ENCODE measurements at places on chromosomes 13 and 19.

DNA sequence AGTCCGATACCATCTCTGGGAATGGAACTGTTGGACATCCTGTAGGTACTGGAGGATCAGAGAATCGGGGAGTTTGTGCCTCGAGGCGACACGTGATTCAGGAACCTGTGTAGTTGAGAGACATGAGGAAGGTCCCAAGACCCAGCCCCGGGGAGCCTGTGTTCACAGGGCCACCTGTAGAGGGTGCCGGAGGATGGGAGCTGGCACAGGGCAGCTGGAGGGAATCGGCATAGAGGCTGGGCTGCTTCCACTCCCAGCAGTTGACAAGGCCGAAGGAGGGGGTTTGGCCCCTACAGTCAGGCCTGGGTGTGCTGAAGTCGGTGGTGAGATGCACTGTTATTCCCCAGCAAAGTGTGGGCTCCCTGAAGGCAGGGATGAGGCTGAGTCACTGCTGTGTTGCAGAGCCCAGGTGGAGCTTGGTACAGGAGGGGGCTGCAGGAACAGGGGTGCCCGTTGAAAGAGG is 2.5 kb upstream of the ISYNA1 start:
- no peak for DNase-seq

DNA sequence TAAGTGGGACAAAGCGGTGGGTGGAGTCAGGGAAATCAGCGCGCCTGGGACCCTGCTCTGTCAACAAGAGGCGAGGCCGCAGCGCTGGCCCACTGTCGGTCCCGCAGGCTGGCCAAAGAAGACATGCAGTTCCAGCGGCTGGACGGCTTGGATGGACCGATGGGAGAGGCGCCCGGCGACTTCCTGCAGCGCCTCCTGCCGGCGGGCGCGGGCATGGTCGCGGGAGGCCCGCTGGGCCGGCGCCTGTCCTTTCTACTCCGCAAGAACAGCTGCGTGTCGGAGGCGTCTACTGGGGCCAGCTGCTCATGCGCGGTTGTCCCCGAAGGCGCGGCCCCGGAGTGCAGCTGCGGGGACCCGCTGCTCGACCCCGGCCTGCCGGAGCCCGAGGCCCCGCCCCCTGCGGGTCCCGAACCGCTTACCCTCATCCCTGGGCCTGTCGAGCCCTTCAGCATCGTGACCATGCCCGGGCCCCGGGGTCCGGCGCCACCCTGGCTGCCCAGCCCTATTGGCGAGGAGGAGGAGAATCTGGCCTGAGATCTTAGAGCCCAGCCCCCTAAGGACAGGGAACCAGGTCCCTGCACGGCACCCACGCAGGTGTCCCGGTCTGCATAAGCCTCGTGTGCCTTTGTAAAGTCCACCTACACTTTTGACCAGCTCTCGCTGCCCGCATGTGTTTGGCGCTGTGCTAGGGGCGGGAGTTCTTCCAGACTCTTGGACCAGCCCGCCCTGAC is 6.1 kb downstream of the BEST2 start:
- DNase-seq, result peak; percentile 73

DNA sequence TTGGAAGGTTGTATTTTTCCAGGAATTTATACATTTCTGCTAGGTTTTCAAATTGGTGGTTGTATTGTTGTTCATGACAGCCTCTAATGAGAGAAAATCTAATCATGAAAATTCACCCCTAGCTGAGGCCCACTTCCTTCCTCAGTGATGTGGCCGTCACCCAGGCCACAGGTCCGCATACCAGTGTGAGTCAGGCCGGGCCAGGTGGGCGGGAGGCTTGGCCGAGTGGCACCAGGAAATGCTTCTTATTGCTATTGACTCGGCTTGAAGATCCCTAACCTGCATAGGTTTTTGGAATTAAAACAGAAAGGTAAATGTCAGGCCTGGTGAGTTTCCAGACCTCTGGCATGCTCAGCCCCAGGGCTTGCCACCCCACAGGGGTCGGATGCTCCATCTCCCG is 88.7 kb downstream of the SCGB2B2 start:
- no peak for DNase-seq

GRCh38 chr19:8361921-8362793 is 1.8 kb upstream of the ANGPTL4 start:
- peak; percentile 98 for DNase-seq

DNA sequence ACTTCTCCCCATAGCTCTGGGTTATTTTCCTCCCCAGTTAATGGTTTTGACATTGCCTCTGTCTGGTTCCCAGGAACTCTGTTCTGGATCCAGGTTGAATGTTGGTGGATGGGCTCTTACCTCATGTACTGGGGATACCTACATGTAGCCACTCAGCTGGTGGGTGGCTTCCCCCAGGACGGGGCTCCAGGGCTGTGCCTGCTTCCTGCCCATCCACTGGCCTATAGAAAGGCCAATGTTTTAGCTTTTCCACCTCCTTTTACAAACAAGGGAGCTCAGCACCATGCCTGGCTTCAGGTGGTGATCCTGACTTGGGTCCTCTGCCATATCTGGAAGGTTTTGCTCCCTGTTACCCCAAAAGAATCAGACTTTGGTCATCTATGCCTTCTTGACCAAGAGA is 120.2 kb downstream of the AKAP11 start:
- DNase-seq, result no peak

DNA sequence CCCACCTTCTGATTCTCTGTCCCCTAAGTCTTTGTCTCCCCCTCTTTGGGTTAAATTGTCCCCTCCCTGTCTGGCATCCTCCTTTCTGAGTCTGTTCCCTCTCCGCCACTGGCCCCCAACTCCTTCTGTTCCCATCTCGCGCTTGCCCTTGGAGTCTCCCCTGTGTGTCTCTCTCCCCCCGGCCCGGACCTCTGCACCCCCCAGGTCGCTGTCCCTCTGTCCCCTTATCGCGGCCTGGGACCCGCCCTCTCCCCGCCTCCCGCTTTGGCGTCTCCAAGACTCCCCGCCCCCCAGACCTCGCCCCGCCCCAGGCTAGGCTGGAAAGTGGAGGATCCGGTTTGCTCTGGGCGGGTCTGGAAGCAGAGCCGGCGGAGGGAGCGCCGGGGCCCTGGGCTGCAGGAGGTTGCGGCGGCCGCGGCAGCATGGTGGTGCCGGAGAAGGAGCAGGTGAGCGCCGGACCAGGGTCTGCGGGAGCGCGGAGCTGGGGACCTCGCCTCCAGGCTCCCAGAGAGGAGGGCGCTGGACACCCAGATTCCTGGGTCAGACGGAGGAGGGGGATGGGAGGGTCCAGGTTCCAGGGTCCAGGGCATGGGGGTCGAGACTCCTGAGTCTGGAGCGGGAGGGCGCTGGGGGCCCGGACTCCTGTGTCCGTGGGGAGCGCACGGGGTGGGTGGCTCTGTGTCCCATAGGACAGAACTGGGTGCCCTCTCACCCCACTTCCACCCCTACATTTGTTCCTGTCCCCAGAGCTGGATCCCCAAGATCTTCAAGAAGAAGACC is at the start of gene TRPM4:
Gene TRPM4, plus strand, starts transcription at position 348 of the 780 bp plus-strand sequence. Its CDS starts 75 bp downstream, at position 423.
- peak; percentile 93 for DNase-seq

GRCh38 chr13:24692561-24692960 is 12.4 kb downstream of the ATP12A start:
- peak; percentile 71 for DNase-seq

DNA sequence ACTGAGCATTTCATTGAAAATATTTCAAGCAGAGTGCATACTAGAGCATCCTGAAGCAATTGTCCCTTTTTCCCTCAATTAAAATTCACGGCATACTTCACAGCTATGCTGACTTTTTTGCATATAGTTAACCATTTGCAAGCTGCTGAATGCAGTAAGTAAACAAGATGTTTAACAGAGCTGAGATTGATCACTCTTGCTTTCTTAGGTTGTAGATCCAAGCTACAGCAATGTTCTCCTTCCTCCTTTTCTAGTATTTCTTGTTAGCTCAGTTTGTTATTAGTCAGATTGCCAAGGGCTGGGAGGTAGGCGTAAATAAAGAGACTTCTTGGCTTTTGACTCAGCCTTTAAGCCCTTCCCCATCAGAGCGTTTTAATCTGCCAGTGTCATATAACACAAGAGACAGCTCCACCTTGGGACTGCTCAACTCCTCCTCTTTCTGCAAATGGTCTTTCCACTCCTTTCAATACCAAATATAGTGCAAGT is at the start of gene SLITRK6:
Gene SLITRK6, minus strand, starts transcription at position 323 of the 486 bp plus-strand sequence. CDS start 2,911 bp downstream, outside the sequence.
- no peak for DNase-seq

- DNase-seq, result peak; percentile 99
Measured at GRCh38 chr19:16495982-16496612, at the start of the genes C19orf44 and CALR3. C19orf44 (plus strand) TSS chr19:16496394; CDS start chr19:16500793, 4,399 bp downstream. CALR3 (minus strand) TSS chr19:16496167; CDS start chr19:16496129, 38 bp downstream.

DNA sequence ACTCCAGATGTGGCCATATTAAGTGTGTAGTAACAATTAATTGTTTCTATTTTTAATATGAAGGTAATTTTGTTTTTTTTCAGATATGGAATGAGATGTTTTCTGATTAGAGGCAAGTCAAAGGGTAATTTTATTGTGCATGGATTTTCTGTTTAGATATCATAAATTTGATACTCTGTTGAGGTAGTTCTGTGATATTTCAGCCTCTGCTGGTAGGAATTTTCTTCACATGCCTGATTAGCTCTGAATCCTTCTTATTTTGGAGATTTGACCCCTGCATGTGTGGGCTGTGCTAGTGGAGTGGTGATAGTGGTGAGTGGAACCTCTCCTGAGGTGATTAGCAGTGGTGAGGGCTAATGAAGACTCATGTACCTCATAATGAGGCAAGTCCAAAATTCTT is 301.4 kb downstream of the GPC5 start:
- no peak for DNase-seq

GRCh38 chr13:32446220-32446619 is 18.3 kb upstream of the N4BP2L1 start:
- DNase-seq, result no peak

DNA sequence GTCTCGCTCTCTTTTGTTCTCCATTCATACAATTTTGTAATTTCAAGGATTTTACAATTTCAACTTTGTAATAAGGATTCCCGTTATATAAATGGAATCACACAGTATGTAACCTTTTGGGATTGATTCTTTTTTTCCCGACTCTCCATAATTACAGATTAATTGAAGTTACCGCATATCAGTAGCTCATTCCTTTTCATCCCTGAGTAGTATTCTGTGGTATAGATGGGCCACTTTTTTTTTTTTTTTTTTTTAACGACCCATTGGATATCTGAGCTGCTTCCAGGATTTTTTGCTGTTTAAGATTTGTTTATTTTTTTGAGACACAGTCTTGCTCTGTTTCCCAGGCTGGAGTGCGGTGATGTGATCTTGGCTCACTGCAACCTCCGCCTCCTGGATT is 27.8 kb downstream of the UHRF1 start:
- no peak for DNase-seq

DNA sequence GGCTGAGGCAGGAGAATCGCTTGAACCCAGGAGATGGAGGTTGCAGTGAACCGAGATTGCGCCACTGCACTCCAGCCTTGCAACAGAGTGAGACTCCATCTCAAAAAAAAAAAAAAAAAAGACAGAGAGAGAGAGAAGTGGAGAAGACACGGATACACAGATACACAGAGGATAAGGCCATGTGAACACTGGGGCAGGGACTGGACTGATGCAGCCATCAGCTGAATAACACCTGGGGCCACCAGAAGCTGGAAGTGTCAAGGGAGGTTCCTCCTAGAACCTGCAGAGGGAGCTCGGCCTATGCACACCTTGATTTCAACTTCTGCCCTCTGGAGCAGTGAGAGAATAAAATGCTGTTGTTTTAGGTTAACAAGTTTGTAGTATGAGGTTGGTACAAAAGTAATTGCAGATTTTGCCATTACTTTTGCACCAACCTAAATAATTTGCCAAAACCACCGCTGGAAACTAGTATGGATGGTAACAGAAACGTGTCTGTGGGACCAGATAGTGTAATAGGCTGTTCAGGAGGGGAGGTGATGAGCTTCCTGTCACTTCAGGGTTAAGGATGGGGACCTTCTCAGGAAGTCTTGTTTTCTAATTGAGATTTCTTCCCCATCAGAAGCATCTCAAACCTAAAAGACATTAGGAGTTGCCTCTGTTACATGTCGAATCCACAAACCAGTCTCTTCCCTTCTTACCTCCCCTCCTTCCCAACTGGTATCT is 36.4 kb upstream of the IGSF23 start:
- peak; percentile 57 for DNase-seq

DNA sequence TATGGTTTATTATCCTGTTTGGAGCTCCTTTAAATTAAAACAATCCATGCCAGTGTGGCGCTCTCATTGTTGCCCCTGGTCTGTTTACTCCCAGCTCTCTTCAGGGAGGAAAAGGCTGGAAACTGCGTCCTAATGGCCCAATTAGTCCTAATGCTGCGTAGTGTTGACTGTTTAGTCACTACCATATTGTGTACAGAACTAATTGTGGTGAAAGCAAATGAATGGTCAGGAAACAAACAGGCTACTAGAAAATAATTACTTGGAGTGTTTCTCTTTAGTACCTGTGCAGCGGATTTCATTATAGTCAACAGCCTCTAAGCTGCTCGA is 54.5 kb upstream of the MTIF3 start:
- DNase-seq, result no peak

- DNase-seq, result peak; percentile 63
Measured at GRCh38 chr13:42272115-42272803, at the start of gene AKAP11. AKAP11 (plus strand) TSS chr13:42272152; CDS start chr13:42286349, 14,197 bp downstream.

- DNase-seq, result no peak
Measured at GRCh38 chr13:29591310-29591709, 4.2 kb downstream of the SLC7A1 start.

DNA sequence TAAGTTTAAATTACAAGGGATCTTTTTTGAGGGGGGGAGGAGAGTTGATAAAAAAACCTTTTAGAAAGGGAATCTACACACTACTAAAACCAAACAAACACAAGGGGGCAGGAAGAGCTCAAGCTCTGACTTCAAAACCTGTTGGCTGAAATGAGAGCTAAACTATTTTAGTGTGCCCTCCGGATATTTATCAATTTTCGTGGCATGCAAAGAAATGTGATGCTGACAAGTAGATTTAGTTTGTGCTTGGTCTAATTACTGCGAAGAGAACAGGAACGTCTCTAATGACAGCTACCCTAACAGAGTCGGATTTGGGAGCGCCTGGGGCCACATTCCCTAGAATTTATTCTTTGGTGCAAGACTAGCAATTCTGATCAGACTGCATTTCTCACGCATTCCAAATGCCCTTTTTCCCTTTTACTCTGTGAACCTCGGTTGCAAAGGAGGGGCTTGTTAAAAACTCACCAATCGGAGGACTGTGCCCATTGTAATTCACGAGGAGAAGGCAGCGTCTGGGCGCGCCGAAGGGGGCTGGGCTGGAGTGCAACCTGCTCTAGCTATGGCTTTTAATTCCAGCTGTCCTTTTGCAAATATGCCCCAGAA is 802 bp upstream of the FREM2 start:
- DNase-seq, result no peak

DNA sequence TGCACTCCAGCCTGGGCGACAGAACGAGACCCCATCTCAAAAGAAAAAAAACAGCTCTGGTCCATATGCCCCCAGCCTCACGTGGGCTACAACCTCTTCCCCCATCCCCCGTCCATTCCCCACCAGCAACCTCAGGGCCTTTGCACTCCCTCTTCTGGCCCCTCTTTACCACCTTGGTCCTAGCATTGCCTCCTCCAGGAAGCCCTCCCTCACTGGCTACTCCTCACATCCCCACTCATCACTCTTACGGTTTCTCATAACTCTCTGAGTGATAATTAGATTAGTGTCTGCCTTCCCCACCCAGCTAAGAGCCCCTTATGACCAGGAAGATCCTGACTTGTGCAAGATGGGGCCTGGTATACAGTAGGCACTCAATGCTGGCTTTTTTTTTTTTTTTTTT is 30.8 kb downstream of the IL12RB1 start:
- DNase-seq, result no peak

Data from right atrium auricular region (tissue), 2 donors.